ENCODE measurements at places on chromosomes 3 and 15.

DNA sequence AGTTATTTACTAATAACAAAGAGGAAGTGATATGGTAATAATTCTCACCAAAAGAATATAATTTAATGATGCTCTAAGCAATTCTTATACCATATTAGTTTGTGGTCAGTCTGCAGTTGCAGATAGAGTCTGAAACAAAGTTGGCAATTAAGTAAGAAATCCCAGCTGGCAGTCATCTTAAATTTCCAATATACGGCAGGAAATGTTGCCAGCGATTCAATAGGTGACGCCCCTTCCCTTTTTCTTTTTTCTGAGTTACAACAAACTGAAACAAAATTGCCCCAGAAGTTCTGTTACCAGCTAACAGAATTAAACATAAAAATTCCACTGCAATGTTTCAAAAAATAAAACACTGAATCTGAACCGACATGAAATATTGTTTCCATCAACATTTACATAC lies 26.7 kb downstream of the LRRFIP2 start:
- DNase-seq = no peak

DNA sequence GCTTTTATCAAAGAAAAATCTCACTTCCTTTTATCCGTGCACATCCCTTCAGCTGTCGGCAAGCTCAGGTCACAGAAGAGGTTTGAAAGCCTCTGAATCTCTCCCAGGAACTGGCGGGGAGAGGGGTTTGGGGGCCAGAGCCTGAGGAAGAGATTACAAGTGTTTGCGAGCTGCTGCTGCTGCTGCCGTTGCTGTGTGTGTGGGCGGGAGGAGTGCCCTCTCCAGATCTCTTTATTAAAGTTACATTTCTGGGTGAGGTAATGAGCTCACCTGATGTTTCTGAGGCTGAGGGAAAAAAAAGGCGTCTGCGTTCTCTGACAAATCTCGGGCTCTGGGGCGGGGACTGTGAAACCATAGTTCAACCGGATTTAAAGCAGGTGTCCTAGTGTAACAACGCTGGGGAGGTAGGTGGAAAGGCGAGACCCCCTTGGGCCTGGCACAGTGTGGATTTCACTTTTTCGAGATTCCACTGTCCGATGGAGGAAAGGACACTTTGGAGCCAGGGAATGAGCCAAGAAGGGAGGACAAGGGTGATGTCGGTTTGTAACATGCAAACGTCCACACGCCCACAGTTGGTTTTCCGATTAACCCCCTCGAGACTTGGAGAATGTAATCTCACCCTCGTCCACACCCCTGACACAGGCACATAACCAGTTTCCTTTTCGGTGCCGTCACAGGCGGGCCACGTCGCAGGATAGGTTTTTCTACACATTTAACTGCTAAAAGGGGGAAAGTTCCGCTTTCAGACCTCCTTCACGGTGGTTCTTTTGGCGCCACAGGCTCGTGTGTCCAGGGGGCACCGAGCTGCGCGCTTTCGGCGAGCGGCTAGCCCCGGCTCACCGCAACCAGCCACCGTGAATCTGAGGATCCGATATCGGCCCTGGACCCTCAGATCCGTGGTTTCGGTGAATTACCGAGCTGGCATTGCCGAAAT lies 2.1 kb downstream of the ALCAM start:
- peak; percentile 25 for DNase-seq

DNA sequence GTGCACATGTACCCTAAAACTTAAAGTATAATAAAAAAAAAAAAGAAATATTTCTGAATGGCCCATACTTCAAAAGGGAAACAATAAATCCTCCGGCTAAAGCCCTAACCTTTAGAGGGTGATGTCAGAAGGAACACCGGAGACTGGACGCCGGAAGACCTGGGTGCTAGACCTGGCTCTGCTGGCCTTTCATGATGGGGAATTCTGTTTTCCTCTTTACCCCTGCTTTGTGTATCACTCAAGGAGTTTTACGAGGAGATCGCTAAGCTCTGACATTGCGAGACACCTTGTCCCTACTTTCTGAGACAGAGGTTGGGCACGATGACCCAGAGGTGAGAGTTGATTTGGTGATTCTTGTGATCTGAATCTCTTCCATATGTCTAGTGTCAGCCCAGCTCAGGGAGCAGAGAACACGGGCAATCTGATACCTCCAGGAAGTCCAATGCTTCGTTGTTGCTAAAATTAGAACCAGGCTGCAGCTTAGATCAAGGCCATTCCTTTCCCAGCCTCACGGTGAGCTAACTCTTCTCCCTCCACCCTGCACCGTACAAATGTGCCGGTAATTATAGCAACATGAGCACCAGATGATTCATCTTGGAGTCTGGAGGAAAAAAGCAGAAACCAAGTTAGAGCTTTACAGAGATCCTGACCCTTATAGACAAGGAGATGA lies 42.0 kb upstream of the CFAP161 start:
- DNase-seq = peak; percentile 61

DNA sequence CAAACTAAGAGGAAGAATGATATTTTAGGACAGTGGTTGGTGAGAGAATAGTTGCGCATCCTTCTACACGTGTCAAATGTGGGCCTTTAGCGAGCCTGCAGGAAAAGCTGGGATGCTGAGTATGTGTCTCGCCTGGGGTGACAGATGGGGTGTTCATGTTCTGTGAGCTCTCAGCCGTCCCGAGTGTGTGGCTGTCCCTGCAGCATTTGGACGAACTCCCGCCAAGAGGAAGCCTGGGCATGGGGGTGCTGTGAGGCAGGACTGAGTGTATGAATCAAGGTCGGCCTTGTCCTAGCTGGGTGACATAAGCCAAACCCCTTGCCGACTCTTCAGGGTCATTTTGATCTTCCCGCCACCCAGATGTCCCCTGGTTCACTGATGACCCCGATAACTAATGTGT lies 94.8 kb downstream of the CACNA1D start:
- no peak for DNase-seq

DNA sequence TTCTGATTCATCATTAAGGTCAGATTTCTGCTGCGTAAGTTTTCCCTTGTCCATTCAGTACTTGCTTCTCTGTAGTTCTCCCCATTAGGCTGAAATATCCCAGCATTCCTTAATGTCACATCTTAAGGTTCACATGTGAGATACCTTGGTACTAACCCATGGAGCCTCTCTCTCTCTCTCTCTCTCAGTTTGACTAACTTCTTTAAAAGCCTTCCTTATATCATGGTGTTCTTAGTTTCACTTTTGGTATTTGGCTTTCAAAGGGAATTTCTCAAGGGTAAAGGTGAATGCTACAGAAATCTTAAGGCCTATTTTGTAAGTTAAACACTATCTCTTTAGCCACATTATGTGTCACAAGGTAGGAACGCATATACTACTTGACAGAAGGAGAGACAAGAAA lies 427.3 kb upstream of the ZNF717 start:
- DNase-seq = no peak

GRCh38 chr3:15102836-15103235 lies 3.9 kb upstream of the RBSN start:
- no peak for DNase-seq

GRCh38 chr15:40106203-40107161 lies 2.2 kb downstream of the BMF start:
- no peak for DNase-seq

GRCh38 chr3:33067484-33067883 lies 29.5 kb downstream of the GLB1 start:
- DNase-seq = no peak

DNA sequence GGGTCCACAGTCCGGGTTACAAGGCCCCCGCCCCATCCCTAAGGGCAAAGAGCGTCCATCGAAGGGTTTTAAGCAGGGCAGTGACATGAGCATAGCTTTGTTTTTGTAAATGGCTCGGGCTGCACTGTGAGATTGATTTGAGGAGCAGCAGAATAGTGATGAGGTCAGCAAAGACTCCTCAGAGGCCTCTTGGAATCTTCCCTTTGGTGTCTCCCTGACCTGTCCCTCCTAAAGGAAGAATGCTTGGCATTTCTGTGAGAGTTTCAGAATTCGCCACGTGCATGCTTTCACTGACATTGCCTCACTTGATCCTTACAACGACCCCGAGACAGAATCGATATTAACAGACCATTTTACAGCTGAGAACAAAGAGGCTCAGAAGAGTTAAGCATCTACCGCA lies 20.3 kb downstream of the LAMP3 start:
- no peak for DNase-seq

DNA sequence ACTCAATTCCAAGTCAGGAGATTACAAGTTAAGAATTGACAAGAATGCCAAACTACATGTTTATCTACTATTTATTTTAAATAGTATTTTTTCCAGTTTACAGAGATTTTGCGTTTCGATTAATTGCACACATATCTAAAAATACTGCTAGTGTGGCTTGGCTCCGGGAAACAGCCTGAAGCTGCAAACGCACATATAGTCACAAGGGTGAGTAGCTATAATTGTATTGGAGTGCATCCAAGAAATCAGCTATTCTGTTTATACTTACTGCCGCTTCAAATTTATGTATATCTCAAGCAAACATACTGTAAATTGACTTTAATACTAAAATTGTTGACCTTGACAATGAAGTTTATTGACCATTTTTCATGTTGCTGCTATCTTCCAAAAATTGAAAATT lies 77.0 kb upstream of the PLSCR5 start:
- no peak for DNase-seq

DNA sequence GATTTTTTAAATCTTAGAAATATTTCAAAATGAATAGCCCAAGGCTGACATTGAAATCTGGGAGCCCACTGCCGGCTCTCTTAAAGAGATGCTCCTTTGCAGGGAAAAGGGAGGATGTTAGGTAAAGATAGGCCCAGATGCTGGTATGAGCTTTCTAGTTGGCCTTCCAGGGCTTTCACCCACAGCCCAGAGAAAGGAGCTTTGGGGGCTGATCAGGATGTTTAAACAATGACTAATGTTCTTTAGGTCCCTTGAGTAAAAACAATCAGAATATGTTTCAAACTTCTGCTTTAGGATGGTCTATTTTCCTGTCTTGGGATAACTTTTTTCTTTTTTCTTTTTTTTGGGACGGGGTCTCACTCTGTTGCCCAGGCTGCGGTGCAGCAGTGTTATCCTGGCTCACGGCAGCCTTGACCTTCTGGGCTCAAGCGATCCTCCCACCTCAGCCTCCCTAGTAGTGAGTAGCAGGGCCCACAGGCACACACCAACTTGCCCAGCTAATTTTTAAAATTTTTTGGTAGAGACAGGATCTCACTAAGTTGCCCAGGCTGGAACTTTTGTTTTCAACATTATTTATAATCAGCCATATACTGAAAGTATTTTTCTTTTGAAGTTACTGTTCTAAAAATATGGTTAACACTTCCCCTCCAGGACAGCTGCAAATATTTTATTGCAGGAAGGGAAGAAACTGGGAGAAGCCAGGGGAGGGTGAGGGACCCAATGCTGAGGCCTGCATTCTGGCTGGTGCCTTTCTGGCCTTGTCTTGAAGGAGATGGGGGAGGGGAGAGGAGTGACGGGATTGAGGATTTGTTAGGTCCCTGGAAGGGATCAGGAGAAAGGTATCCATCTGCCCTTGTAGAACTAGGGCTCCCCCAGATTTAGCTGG lies 70.1 kb downstream of the TRAK1 start:
- no peak for DNase-seq

DNA sequence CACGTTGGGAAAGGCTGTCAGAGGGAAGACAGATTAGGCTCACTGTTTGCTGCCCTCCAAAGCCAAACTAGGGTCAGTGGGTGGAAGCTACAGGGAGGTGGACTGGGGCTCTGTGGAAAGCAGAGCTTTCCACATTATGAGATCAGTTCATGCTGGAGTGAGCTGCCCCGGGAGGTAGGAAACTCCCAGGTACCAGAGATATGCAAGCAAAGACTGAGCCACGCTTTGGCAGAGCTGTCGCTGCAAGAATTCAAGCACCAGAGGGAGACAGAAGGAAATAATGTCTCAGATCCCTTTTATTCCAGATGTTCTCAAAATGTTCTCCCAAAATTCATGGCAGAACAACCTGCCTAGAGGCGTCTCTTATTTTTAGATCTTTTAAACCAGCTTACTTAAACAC lies 286.6 kb downstream of the WDR72 start:
- DNase-seq = no peak

DNA sequence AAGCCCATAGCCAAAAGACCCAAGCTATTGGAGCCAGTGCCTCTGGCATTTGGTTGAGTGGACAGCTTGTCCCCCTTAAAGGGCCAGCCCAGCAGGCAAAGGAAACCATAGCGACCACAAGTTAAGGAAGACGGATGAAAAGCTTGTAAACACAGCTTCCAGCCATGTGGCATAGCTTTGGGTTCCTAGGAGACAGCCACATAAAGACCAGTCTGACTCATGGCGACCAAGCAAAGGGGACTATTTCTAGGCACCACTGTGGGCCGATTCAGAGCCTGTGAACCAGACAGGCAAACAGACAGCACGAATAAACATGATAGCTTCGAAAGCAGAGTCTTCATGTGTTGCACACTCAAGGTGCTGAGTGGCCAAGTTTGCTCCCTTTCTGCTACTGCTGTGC lies 30.5 kb upstream of the SRGAP3 start:
- DNase-seq = no peak

GRCh38 chr15:61038910-61039309 lies 190.2 kb downstream of the RORA start:
- DNase-seq = no peak

DNA sequence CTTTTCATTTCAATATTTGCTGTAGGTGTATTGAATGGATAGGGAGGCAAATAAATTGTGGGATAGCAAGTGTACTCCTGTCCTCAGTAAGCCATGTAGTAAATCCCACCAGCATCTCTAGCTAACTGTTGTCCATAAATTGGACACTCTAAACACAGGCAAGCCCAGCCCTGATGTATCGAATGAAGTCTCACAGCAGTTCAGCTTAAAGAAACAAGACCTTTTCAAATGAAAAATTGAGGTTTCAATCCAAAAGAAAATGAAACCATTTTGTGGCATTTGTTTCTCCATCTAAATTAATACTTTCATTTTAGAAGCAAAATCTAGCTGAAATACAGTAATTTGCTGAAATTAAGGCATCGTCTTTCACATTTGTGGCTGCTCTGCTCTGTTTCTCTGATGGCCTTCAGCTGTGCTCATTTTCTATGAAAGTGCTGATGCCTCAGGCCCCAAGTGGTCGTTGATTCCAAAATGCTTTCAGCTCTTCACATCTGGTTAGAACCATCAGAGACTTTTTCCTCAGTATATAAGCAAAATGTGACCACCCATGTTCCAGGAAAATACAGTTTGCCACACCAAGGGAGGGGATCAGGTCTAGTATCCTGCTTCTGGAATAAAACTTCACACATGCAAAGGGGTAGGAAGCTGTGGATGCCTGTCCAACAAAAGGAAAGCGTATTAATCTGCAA lies 245.0 kb downstream of the ZMAT3 start:
- DNase-seq = no peak

- no peak for DNase-seq
Observed at GRCh38 chr3:172312001-172312400, 136.3 kb downstream of the GHSR start.

- no peak for DNase-seq
Observed at GRCh38 chr3:141070727-141071357, 19.7 kb downstream of the SPSB4 start.

Measured in HEK293T (cell line).